ENCODE measurements at places on chromosomes 13 and 19.
A peak's percentile ranks its signal among the peaks of the same experiment; 100 is the strongest.

DNA sequence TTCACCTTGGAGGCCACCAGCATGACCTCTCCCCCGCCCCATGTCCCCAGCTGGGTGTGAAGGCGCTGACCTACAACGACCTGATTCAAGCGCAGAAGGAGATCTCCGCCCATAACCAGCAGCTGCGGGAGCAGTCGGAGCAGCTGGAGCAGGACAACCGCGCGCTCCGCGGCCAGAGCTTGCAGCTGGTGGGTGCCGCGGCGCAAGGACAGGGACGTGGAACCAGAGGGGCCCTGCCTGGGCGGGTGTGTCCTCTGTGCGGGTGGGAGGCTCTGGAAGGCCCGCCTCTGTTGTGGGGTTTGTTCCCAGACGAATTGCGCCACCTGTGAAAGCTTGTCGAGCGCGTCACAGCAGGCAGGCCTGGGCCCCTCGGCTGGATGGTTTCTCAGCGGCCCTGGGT is 22.3 kb downstream of the PLEKHJ1 start:
- no peak for DNase-seq

GRCh38 chr19:18262917-18263316 is 11.3 kb downstream of the IQCN start:
- no peak for DNase-seq

DNA sequence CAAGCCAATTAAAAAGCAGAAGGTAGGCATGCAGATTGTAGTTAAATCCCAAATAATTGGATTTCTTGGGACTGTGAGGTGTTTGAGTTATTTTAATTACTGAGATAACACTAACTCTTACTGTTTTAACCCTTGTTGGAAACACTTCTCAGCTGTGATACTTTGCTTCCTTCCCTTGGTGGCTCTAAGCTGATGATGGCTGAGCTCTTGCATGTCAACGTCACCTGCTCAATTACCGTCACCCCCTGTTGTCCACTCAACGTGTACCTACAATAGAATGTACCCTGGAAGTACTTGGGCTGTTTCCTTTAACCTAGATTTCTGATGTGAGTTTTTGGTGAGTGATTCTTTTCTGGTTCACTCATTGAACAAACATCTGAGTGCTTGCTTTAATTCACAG is 303.4 kb downstream of the SLC7A1 start:
- no peak for DNase-seq

GRCh38 chr13:30354493-30355383 is 47.4 kb upstream of the KATNAL1 start:
- DNase-seq: no peak

DNA sequence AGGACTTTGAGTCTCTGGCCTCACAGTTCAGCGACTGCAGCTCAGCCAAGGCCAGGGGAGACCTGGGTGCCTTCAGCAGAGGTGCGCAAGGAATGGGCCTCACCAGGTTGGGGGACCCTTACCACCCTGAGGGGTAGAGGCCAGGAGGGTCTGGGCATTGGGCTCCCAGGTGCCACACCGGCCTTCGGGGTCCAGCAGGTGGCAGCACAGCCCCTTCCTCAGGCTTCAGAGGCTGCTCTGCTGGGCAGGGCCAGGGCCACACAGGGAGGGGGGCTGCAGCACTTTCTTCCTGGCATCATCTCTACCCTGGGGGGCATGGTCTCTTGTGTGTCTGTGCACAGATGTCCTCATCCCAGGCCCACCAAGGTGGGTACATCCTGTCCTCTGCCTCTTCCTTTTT is 12.9 kb downstream of the PIN1 start:
- no peak for DNase-seq

DNA sequence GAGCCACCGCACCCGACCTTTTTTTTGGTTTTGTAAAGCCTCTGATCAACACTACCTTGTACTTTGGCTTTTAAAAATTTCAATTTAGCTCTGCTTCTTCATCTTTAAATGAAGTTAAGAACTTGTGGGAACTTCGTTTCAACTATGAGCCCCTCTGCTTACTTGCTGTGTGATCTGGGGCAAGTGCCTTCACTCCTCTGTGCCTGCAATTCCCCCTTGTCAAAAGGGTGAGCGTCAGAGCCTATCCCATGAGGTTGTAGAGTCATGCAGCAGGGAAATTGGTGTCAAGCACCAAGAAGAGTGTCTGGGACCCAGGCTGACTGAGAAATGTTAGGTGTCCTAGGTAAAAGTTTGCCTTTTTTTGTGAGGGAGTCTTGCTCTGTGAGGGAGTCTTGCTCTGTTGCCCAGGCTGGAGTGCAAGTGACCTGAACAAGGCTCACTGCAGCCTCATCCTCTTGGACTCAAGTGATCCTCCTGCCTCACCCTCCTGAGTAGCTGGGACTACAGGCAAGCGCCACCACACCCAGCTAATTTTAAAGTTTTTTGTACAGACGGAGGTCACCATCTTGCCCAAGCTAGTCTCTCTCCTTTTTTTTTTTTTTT is 5.7 kb downstream of the VASP start:
- DNase-seq: no peak

GRCh38 chr13:97856304-97856675 is 97.2 kb upstream of the IPO5 start:
- no peak for DNase-seq

DNA sequence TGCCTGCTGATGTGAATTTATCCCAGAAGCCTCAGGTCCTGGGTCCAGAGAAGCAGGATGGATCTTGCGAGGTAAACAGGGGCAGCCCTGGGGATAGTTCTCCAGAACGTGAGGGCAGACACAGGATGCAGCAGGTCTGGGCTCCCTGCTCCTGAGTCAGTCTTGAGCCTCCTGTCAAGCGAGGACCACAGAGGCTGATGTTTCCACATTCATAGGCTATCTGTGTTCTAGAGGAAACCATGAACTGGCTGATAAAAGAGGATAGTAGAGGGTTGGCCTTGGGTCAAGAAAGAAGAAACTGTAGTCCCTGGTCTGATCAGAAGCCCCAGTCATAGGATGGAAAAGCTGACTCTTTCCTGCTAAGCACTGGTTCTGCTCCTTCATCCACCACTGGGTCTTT is 2.2 kb downstream of the ZNF175 start:
- no peak for DNase-seq

GRCh38 chr13:23695711-23696464 is 125.7 kb downstream of the TNFRSF19 start:
- DNase-seq: peak; percentile 71

DNA sequence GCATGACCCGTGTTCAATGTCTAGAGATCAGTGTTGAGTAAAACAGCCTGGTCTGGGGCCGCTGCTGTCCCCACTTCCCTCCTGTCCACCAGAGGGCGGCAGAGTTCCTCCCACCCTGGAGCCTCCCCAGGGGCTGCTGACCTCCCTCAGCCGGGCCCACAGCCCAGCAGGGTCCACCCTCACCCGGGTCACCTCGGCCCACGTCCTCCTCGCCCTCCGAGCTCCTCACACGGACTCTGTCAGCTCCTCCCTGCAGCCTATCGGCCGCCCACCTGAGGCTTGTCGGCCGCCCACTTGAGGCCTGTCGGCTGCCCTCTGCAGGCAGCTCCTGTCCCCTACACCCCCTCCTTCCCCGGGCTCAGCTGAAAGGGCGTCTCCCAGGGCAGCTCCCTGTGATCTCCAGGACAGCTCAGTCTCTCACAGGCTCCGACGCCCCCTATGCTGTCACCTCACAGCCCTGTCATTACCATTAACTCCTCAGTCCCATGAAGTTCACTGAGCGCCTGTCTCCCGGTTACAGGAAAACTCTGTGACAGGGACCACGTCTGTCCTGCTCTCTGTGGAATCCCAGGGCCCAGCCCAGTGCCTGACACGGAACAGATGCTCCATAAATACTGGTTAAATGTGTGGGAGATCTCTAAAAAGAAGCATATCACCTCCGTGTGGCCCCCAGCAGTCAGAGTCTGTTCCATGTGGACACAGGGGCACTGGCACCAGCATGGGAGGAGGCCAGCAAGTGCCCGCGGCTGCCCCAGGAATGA is 1.5 kb upstream of the CEACAM5 start:
- no peak for DNase-seq

DNA sequence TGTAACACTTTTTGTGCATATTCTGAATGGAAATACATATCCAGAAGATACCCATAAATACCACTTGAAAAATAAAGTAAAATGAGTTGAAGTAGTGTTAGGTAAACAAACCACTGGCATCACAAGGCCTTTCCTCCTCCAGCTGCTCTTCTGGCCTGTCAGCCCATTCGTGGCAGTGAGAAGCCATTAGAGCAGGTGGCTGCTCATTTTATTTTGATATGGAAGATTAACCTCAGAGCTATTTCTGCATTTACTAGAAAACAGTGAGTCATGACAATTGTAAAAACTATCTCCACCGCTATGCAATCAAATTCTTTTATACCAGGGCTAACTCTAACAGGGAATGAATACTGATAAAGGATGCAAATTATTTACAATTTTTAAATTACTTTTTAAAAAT is 2898.1 kb downstream of the PCDH9 start:
- DNase-seq: no peak

GRCh38 chr13:38702669-38703068 is 15.8 kb downstream of the FREM2 start:
- DNase-seq: no peak

- DNase-seq: no peak
Measured at GRCh38 chr19:1618157-1619093, 13.2 kb upstream of the UQCR11 start.

- DNase-seq: no peak
Measured at GRCh38 chr13:60260440-60260839, 96.7 kb upstream of the DIAPH3 start.
